ENCODE measurements at places on chromosomes 3 and 15.
A peak's percentile ranks its signal among the peaks of the same experiment; 100 is the strongest.

GRCh38 chr3:150106740-150107428, 136.2 kb upstream of the PFN2 start:
- no peak for DNase-seq

DNA sequence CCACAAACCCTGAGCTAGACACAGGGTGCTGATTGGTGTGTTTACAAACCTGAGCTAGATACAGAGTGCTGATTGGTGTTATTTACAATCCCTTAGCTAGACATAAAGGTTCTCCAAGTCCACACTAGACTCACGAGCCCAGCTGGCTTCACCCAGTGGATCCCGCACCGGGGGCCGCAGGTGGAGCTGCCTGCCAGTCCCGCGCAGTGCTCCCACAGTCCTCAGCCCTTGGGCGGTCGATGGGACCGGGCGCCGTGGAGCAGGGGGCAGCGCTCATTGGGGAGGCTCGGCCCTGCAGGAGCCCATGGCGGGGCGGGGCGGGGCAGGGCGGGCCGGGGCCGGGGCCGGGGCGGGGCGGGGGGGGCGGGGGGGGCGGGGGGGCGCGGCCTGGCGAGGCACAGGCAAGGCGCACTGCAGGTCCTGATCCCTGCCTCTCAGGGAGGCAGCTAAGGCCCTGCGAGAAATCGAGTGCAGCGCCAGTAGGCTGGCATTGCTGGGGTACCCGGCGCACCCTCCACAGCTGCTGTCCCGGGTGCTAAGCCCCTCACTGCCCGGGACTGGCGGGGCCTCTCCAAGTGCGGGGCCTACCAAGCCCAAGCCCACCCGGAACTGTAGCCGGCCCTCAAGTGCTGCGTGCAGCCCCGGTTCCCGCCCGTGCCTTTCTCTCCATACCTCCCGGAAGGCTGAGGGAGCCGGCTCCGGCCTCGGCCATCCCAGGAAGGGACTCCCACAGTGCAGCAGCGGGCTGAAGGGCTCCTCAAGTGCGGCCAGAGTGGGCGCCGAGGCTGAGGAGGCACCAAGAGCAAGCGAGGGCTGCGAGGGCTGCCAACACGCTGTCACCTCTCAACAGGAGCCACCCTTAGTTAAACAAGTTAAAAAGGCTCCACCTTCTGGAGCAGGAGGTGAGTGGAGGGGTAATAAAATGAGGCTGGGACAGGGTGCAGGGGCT, 9.8 kb upstream of the TMEM40 start:
- no peak for DNase-seq

DNA sequence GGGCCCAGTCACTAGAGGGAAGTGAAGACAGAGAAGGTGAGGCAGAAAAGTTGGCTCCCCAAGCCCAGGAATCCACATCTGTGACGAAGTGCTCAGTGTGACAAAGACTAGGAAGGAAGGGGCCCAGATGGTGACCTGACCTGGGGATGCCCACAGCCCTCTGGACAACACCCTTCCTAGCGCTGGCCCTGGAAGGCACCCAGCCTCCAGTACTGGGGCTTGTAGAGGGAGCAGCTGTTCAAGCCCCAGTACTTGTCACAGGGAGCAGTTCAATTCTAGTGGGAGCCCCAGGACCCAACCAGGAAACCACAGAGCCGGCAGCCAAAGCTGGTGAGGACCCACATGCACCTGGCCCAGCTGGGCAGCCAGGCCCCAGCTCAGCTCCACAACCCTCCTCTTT, 190.8 kb downstream of the XXYLT1 start:
- no peak for DNase-seq

- no peak for DNase-seq
Observed at GRCh38 chr3:106640353-106640752, 736.9 kb upstream of the CCDC54 start.

- no peak for DNase-seq
Observed at GRCh38 chr15:80512726-80513660, 108.8 kb downstream of the ARNT2 start.

DNA sequence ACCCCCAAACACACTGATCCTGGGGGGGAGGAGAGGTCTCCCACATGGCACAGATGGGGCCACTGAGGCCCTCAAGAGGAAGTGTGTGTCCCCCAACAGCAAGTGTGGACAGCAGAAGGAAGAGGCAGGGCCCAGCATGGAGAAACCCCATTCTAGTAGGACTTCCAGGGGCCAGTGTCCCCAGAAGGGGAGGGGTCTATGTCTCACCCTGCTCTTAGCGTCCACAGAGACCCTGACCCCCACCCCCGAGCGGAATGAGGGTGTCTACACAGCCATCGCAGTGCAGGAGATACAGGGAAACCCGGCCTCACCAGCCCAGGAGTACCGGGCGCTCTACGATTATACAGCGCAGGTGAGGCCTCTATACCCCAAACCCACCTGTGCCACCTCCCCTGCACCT, 35.3 kb downstream of the TSPAN3 start:
- DNase-seq = no peak

- no peak for DNase-seq
Observed at GRCh38 chr3:184575701-184576100, 14.1 kb downstream of the EPHB3 start.

- no peak for DNase-seq
Observed at GRCh38 chr15:56832125-56832524, 86.3 kb upstream of the TCF12 start.

- DNase-seq = no peak
Observed at GRCh38 chr3:188003188-188004171, 150.5 kb upstream of the LPP start.

- no peak for DNase-seq
Observed at GRCh38 chr3:58999774-59000160, 50.1 kb downstream of the CFAP20DC start.

DNA sequence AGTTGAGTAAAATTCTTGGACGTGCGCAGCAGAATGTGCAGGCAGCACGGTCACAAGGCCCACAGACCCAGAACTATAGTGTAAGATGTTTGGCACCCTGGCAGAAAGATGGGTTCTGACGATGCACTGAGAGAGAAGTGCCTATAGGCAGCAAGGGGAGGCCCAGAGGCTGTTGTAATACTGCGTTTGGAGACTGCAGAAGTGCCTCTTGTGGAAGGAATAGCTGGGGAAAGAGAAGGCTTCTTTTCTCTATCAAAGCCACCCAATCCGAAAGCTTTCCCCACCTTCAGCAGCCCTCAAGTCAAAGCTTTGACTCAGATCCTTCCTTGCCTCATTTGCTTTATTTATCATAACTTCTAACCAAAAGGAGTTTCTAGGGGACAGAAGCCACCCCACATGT, 5.2 kb upstream of the SIN3A start:
- no peak for DNase-seq

GRCh38 chr3:102536456-102536855, 101.6 kb downstream of the ZPLD1 start:
- no peak for DNase-seq

- no peak for DNase-seq
Observed at GRCh38 chr3:147620906-147621305, 211.7 kb downstream of the ZIC1 start.

DNA sequence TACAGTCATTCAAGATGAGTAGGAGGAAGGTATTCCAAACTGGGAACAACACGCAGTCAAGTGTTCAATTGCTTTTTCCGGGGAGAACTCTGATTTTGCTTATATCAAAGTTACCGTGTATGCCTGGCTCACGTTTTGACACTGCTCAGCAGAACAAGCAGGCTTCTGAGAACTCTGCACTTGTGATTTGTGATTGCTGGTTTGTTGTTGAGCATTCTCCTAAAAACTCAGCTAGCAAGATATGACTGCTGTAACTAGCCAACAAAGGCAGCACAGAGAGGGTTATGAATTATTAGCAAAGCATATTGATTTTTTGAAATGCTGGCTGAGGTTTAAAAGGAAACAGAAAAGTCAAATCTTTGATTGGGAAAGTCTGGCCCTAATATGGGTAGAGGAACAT, 151.7 kb downstream of the ZPLD1 start:
- no peak for DNase-seq

GRCh38 chr15:94047566-94047965, 183.8 kb upstream of the MCTP2 start:
- no peak for DNase-seq

- DNase-seq = no peak
Observed at GRCh38 chr3:111961461-111962164, 17.2 kb upstream of the ABHD10 start.

GRCh38 chr15:77084436-77084835, 13.5 kb upstream of the TSPAN3 start:
- no peak for DNase-seq

- DNase-seq = no peak
Observed at GRCh38 chr3:195154793-195155535, 116.0 kb downstream of the XXYLT1 start.

GRCh38 chr15:96237002-96237401, 93.5 kb upstream of the NR2F2 start:
- DNase-seq = no peak

- DNase-seq = no peak
Observed at GRCh38 chr15:74642348-74642733, 26.7 kb downstream of the CLK3 start.

- DNase-seq = no peak
Observed at GRCh38 chr15:46266661-46267060, 631.8 kb downstream of the SQOR start.

GRCh38 chr3:187919048-187919447, 173.8 kb upstream of the BCL6 start:
- DNase-seq = peak; percentile 48

GRCh38 chr3:107816107-107816506, 274.7 kb downstream of the CD47 start:
- DNase-seq = no peak

DNA sequence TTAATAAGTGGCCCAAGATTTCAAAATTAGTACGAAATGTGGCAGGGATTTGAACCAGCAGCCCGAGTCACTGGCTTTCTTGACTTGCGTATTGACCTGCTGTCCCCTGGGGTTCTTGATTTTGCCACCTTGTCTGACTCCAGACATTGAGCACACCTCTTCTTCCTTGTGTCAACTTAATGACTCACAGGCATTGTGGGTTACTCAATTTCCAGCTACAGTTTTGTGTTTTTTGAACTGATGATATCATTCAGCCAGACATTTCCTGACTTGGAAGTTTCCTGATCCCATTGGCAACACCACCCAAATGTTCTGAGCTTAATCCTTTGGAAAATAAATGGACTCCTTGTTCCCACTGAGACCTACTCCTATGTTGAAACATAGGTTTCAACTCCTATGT, 64.2 kb downstream of the MOBP start:
- DNase-seq = no peak

- no peak for DNase-seq
Observed at GRCh38 chr3:183349421-183350157, 78.8 kb downstream of the MCF2L2 start.

GRCh38 chr3:112390783-112391641, 58.1 kb downstream of the CD200 start:
- DNase-seq = no peak

DNA sequence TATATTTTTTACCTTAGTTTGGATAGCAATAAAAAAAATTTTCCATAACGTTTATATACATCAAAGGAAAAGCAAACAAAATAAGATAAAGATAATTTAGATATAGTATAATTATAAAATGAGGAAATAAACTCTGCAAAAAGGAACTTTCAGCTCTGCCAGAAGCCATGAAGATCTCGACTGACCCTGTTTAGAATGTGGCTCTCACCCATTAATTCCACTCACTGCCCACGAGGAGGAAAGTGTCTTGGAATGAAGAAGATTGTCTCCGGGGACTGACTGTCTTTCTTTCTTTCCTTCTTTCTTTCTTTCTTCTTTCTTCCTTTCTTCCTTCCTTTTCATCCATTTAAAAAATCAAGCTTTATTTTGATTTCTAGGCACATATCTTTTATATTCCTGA, 20.1 kb upstream of the PRR20G start:
- DNase-seq = no peak

- no peak for DNase-seq
Observed at GRCh38 chr3:186361246-186361761, 730 bp downstream of the DGKG start.

GRCh38 chr15:92707880-92708551, 52.4 kb upstream of the FAM174B start:
- no peak for DNase-seq

DNA sequence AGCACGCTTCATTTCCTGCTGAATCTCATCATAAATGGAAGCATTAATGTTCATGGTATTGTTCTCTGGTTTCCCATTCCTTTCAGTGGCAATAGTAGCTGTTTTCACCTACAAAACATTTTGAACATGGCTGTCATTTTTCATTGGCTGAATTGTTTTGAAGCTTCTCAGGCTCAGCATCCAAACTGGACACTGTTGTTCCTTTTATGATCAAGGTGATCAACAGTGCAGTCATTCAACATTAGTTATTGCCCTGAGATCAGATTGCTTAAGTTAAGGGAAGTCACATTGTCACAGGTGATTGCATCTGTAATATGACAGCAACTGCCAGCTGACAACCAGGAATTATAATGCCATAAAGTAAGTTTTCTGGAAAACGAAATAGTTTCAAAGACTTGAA, 46.9 kb downstream of the SATB1 start:
- no peak for DNase-seq

DNA sequence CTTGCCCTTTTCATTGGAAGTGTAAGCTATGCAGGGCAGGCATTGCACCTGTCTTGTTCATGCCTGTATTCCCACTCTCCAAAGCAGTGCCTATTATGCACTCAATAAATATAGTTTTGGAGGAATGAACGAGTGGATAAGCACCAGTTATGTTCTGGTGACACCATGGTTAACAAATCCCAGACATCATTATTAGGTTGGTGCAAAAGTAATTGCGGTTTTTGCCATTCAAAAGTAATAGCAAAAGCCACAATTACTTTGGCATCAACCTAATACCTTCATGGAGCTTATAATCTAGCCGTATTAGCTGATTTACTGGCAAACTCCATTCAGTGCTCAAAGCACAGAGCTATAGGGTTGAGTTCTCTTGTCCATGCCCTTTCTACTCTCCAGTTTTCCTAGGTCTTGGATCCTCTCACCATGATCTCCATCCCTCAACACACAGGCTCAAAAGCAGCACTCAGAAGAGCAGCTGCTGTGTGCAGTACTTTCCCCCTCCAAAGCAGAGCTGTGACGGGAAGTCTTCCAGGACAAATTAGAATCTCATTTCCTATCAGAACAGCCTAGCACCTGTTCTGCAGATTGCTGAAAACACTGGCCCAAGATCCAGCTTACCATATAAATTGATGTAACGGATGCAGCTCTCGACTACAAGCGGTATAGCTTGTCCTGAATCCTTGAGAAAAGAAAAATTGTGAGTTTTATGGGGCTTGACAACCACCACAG, 63.2 kb upstream of the RAD18 start:
- DNase-seq = no peak

DNA sequence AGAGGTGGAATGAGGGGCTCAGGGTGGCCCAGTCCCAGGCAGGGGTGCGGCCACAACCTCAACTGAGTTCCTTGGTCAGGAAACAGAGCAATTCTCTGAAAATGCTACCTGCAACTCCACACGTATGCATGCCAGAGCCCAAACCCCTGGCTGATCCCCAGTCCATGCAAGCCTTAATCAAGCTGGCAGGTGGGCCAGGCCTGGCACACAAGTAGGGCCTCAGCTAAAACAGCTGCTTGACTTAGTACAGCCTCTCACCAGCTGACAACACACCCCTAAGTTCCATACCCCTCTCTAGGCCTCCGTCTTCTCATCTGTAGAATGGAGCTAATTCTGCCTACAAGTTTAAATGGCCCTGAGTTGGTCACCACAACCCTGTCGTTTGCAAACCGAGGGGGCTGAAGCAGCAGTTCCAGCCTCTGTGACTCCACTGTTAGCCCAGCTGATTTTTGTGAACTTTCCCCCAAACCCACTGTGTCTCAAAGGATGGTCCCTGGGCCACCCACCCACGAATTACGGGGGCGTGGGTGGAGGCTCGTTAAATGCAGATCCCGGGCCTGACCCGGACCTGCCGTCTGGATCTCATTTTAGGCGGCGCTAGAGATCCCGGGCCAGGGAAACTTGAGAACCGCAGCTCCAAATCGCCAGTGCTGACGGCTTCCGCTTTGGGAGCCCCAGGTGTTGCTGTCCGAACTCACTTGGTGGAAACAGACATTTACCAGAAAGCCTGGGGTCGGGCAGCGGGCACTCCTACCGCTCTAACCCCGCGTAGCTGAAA, 927 bp downstream of the CHDH start:
- no peak for DNase-seq

Data from effector CD4-positive, alpha-beta T cell (primary cell).